ENCODE measurements at places on chromosomes 12 and 14.

- no peak for DNase-seq
Measured at GRCh38 chr14:100796946-100797345, 29.0 kb upstream of the MEG3 start.

DNA sequence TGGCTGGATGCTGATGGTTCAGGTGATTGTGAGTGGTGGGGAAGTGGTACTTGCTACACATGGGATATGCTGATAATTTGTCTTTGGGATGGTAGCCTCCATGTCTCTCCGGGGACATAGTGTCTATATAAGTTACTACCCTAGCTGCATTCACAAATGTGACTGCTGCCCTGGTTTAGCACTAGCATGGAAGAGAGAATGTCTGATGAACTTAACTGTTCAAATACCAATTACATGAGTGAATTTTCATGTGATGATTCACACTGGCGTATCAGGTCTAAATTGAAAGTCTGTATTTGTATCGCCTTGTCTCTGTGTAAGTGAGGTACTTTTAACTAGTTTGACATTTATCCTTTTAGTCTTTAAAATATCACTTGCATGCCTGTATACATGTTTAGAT, 34.4 kb downstream of the ATF7IP start:
- no peak for DNase-seq

DNA sequence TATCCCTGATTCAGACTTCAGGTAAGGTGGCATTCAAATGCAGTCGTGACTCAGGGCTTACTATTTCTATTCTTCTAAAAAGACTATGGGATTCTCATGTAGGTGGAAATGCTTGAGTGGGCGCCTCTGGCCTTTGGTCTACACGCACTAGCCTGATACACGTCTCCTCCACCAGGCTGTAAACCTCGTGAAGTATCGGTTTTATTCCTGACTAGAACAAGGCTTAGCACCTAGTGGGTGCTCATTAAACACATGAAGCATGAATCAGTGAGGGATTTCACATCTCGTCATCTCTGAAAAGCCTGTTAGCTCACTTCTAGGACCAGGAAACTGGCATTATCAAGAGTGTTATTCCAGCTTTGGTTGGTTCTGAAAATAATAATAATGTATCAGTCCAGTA, 17.7 kb upstream of the HNF1A start:
- no peak for DNase-seq

DNA sequence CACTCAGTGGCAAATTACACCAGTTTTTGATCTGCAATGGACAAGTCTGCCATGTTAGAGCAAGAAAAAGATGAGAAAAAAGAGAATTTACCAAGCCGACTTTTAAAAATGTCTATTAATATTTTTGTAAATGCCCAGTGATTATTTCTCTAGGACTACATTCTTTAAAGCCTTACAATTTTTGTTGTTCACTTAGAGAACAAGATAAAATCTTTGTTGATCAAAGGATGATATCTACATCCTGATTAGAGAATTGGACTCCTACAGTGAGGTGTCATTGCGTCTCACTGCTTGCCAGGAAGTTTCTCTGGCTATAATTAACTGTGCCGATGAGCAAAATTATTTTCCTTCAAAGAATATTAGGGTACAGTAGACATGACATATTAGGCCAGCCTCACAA, 1.7 kb upstream of the CFAP54 start:
- no peak for DNase-seq

DNA sequence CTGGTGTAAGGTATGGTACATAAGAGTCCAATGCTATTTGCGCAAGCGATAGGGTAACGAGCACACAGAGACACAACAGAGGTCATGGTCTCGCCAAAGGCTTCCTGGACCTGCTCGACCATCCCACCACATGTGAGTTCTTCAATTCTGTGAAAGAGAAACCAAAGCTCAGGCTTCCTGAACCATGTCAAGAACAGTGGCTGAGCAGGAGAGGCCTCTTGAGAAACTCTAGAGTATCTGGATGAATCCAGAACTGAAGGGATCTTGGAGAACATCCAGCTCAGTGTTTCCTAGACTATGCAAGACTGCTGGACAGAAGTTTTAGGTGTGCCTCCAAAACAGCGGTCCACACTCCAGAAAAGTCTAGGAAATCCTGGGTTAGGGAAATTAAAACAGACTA, 114.5 kb downstream of the TRAFD1 start:
- DNase-seq: no peak

DNA sequence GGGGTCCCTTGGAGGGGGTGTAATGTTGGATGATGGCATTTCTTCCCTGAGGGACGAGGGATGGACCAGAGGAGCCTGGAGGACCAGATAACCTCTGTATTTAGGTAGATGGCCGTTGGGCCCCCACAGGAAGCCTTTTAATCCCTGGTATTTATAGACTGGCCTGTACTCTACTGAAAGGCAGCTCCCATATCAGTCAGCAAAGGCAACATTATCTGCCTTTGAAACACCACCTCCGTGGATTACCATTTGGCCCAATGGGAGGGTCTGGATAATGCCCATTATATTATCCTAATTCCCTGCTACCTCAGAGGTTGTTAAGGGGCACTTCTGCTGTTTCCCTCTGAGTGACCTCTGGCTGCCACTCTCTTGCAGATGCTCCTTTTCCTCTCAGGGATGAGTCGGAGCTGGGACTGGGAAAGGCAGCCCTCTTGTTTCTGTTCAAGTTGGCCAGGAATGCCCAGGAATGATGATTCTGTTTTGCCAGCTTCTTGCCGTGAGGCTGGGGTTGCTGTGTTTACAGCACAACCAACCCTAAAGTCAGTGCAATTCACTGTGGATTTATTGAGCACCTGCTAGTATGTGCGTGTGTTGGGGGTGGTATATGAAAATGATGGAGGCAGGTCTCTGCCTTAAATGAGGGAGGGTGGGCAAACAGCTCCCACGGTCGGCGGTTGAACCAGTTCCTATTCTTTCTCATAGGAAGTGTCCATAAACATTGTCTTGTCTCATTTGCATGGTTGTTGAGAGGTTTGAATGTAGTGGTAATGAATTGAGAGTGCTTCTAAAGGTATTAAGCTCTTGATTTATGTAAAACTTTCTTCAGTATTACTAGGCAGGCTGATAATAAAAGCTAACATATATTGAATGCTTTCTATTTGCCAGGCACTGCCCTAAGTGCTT, 18.1 kb downstream of the SUSD6 start:
- DNase-seq: no peak

- no peak for DNase-seq
Measured at GRCh38 chr14:69749956-69750355, 17.0 kb upstream of the SRSF5 start.
